ENCODE measurements at places on chromosomes 2 and 18.
A peak's percentile ranks its signal among the peaks of the same experiment; 100 is the strongest.

DNA sequence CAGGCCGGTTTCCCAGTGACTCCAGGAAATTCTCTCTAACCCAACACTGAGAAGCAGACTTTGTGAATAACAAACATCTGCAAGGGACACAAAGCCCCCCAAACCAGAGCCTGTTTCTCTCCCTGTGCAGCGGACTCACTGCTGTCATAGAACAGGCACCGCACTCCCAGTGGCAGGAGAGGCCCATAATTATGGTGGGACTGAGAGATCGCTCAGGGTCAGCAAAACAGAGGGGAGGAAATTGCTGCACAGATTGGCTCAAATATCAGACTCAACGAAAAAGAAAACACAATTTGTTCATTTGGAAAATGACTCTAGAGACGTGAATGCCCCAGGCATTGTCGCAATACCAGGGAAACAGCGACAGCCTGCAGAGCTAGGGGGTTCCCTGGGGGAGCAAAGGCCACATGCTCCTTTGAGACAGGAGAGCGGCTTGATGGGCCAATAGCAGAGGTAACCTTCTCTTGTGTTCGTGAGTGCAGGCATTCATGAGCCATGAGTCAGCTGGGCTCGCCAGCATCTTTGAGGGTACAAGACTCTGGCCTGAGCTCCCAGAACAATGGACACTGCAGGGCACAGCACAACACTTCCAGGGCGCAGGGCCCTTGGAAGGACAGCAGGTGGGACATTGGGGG lies 143.3 kb upstream of the KLHL29 start:
- no peaks in the 10 kb centered on the region for H3K4me1 ChIP-seq
- H3K4me3 ChIP-seq = no peak overlapping the region
- no peak for DNase-seq
- no peaks in the 10 kb centered on the region for H3K36me3 ChIP-seq

- no peaks in the 10 kb centered on the region for H3K4me1 ChIP-seq
- H3K27me3 ChIP-seq = no peaks in the 10 kb centered on the region
- no peaks in the 10 kb centered on the region for H3K36me3 ChIP-seq
- DNase-seq = no peak
Observed at GRCh38 chr2:28906376-28906775, 11.9 kb downstream of the WDR43 start.

- H3K4me1 ChIP-seq = no peaks in the 10 kb centered on the region
- no peaks in the 10 kb centered on the region for H3K27me3 ChIP-seq
- no peak for DNase-seq
- no peaks in the 10 kb centered on the region for H3K36me3 ChIP-seq
Observed at GRCh38 chr2:77009307-77009706, 512.9 kb downstream of the LRRTM4 start.

DNA sequence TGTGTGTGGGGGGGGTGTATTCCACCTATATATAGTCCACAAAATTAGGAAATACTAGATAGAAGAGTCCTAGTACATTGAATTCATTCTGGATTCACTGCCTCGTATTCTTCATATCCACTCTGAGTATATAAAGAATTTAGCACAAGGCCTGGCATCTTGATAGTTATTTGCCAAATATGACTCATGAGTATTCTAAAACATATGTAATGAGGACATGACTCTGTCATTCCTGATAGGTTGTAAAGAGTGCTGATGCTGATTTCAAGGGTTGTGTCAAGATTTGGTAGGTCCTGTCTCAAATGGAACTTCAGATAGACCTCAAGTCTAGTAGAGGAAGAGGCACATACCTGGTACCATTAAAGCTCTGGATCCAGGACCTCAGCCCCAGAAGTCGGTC lies 173.4 kb upstream of the BOD1L2 start:
- no peaks in the 10 kb centered on the region for H3K36me3 ChIP-seq
- H3K27me3 ChIP-seq = no peaks in the 10 kb centered on the region
- H3K27ac ChIP-seq = no peak overlapping the region
- no peaks in the 10 kb centered on the region for H3K4me1 ChIP-seq
- DNase-seq = no peak
- no peak overlapping the region for H3K4me3 ChIP-seq

GRCh38 chr2:3467654-3468053 lies 51.7 kb downstream of the ADI1 start:
- H3K36me3 ChIP-seq = peaks cover 73% of the 10 kb centered on the region
- H3K27me3 ChIP-seq = no peaks in the 10 kb centered on the region
- H3K27ac ChIP-seq = peak overlapping the region; percentile 87
- H3K4me1 ChIP-seq = peaks cover 46% of the 10 kb centered on the region
- H3K4me3 ChIP-seq = no peak overlapping the region

DNA sequence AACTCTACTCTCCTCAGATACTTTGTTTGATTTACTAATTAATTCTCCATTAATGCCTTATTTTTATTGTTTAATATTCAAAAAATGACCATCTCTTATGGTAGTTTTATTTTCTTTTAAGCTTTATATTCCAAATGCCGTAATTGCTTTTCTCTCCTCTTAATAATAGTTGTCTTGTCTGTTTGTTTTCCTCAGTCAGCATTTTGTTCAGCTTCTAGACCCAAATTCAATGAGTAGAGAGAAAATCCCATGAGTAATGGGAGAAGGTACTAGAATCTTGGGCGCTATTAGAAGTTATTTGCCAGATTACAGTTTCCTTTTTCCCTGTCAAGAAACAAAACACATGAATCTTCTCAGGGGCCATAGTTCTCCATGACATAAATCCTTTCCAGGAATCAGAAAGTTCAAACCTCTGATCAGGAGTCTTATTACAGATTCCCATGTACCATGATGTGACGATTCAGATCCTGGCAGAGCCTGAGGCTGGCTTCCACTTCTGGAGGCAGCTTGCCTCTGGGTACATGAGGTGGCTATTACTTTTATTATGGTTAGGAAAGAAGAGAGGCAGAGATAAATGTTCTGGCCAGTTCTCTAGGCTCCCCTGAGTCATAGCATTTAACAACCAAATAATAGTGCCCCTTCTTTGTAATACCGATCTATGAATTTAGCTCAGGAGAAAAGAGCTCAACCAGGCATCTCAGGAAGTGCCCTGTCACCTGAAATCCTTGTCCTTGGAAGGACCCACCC lies 485.1 kb upstream of the SETBP1 start:
- no peaks in the 10 kb centered on the region for H3K4me1 ChIP-seq
- H3K36me3 ChIP-seq = no peaks in the 10 kb centered on the region
- no peaks in the 10 kb centered on the region for H3K27me3 ChIP-seq
- DNase-seq = no peak
- H3K27ac ChIP-seq = no peak overlapping the region

DNA sequence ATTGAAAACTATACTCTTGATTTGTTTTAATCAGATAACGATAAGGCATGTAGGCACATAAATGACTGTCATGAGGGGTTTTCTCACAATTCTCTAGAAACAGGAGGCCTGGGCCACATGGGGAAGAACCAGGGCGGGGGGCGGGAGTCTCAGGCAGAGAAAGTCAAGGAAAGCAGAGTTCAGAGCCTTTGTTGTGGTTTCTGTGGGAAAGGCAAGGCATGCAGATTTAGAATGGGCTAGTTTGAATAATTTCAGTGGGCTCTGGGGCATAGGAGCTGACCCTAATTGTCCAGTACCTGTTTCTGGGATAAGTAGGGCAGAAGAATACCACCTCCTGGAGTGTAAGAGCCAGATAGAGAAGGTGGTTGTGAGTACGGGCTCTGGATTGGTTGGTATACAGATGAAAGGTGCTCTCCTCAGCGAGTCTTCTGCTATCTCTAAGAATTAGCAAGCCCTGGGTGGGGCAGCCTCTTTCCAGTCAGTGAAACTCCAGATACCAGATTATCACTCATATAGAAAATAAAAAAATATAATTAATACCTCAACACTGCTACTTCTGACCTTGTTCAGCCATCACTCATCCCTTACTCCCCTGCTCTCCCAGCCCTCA lies 41.5 kb upstream of the CYRIA start:
- no peaks in the 10 kb centered on the region for H3K4me1 ChIP-seq
- no peak overlapping the region for H3K27ac ChIP-seq
- H3K36me3 ChIP-seq = no peaks in the 10 kb centered on the region
- DNase-seq = no peak
- H3K27me3 ChIP-seq = no peaks in the 10 kb centered on the region
- no peak overlapping the region for H3K4me3 ChIP-seq

- H3K27ac ChIP-seq = peak overlapping the region; percentile 73
- H3K36me3 ChIP-seq = no peaks in the 10 kb centered on the region
- H3K27me3 ChIP-seq = no peaks in the 10 kb centered on the region
- no peaks in the 10 kb centered on the region for H3K4me1 ChIP-seq
- H3K4me3 ChIP-seq = no peak overlapping the region
Observed at GRCh38 chr2:235230821-235231601, 262.8 kb upstream of the AGAP1 start.

Data from tibial nerve (tissue), 4 donors.